Urothelium cell line (cell line): ENCODE measurements at places on chromosomes 6 and 20.
A peak's percentile ranks its signal among the peaks of the same experiment; 100 is the strongest.

DNA sequence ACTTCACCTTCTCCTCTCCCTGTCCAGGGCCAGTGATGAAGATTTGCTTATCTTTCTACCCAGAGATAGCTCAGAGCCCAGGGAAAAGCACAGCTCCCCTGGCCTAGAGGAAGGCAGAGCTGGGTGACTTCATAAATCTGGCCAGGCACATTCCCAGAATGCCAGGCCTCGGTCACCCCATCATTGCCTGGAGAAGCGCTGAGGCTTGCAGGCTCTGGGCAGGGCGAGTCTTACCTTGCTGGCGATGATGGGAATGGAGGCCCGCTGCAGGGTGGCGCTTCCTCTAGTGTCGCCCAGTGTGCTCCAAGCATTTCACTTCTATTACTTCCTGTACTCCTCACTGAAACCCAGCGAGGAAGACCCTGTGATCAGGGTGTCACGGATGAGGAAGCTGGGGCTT, 60.1 kb downstream of the DAAM2 start:
- no peak for DNase-seq

DNA sequence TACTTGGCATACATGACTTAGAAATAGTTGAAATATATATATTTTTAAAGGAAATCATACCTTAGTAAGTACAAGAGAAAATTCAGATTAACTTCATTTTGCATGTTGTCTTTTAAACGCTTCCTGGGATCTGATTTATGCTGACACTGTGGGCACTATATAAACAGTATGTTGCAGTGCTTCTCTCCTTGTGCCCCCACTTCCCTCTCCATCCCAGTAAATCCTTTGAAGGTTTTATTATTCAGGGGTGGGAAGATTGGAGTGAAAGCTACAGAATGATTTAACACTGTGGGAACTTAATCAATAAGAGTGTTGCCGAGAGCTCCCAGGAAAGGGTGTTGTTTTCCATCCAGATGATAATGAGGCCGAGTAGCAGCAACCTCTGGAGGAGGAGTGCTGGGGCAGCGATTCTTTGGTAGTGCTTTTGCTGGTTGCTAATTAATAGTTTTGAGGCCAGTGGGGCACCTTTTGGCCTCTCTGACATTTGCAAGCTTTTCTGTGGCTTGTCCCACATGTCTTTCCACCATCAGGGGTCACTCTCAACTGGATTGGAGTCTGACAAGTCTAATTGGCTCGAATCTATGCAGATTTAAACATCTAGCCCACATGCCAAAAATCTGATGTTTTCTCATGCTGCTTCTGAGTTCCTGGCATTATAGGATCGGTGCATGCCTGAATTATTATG, 183.0 kb upstream of the MMS22L start:
- DNase-seq: no peak

DNA sequence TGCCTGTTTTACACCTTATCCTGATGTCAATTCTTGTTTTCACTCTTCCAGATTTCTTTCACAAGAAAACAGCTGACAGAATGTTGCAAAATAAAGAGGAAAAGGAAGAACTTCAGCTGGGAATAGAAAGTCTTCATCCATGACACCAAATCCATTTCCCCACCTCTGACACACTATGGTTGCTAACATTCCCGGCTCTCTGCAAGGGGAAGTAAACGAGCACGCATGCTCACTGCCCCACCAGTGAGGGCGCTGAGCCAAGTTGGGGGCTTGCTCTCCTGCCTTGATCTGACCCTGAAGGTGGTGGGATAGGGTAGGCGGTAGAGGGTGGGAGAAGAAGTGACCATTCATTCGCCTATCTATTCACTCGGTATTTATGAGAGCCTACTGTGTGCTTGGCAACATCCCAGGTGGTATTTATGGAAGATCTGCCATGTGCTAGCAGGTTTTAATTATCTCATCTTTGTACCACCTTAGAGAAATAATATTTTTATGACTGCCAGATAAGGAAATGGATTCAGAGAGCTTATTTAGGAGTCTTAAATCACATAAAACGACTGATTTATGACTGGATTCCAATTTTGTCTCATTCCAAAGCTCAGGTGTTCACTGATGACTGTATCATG, 206.2 kb downstream of the FOXC1 start:
- DNase-seq: no peak

DNA sequence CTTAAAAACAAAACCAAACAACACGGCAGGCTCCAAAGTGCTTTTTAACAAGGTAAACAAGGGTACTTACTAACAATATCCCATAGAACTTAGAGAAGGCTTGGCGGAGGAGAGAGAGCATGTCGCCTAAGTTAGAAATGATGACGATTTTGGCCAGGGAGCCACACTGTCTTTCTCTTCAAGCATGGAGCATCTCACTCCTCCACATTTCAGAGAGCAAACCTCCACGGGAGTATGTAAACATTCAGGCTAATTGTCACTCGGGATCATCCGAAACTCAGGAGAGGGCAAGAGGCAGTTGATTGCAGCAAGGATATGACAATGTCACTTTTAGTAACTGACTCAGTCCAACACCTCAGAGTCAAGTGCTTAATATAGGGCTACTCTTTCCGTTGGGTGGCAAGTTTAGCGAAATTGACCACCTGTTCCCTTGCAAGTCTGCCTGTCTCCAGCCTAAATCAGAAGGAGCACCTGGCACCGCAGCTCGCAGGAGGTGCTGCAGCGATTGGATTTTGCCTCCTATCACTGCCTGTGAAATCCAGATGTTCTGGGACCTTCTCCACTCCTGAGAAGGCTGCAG, 65.8 kb upstream of the RPS6KA2 start:
- DNase-seq: no peak

- DNase-seq: peak; percentile 51
Measured at GRCh38 chr6:148999929-149000468, 253.2 kb downstream of the UST start.

- DNase-seq: no peak
Measured at GRCh38 chr6:36671687-36672375, 6.7 kb upstream of the CDKN1A start.

- DNase-seq: no peak
Measured at GRCh38 chr6:145960918-145961589, 3.1 kb downstream of the SHPRH start.
